HFF-Myc (cell line): ENCODE measurements at places on chromosomes 12 and 14.

GRCh38 chr12:115416869-115417268 lies 732.9 kb upstream of the TBX3 start:
- DNase-seq = no peak

DNA sequence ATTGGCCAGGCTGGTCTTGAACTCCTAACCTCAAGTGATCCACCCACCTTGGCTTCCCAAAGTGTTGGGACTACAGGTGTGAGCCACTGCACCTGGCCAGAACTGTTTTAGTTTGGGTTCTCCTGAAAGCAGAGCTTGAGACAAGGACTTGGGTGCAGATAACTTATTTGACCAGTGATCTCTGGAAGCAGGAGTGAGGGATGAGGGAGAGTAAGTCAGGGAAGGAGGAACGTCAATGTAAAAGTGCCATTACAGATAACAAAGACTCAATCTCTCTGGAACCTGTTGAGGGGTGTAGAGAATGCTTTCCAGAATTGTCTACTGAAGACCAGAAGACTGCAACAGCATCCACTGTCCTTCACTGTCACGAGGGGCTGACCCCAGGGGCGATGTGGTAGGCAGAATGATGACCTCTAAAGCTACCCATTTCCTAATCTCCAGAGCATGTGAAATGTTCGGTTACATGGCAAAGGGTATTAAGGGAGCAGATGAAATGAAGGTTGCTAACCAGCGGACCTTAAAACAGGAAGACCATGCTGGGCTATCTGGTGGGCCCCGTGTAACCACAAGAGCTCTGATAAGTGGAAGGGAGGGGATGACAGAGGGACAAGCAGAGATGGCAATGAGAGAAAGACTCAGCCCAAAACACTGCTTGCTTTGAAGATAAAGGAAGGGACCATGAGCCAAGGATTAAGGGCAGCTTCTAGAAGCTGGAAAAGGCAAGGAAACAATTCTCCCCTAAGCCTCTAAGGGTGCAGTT lies 207.8 kb downstream of the RBM19 start:
- no peak for DNase-seq

DNA sequence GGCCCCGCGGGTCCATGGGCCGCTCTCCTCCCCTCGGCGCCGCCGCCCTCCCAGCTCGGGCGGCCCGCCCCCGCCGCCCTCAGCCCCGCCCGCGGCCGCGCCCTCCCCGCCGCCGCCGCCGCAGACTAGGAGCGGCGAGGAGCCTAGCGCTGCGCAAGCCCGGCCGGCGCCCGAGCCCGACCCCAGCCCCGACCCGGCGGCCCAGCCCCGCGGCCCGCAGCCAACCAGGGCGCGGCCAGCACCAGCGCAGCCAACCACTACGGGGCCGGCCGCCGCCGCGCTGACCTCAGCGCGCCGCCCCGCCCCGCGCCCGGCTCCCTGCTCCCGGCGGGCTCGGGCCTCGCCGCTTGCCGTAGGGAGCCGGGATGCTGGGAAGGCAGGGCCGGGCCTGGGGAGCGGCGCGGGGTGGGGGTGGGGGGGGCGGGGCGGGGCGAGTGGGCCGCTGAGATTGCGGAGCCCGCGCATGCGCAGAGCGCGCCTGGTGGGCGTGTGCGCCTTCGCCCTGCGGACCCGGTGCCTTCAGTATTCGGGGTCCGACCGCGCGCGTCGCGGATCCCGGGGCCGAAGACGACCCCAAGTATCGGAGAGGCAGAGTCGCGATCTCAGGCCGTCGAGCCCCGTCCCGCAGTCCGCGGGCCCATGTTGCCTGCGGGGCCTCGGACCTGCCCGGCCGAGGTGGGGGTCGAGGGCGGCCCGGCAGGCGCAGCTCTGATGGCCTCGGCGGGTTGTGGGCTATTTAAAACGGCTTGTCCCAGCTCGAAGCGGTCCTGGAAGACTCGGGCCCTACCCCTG lies at the start of gene CDC42BPB:
CDC42BPB (minus strand) TSS at position 178 of the 792 bp plus-strand sequence. CDS start 376 bp downstream, outside the sequence.
- no peak for DNase-seq

DNA sequence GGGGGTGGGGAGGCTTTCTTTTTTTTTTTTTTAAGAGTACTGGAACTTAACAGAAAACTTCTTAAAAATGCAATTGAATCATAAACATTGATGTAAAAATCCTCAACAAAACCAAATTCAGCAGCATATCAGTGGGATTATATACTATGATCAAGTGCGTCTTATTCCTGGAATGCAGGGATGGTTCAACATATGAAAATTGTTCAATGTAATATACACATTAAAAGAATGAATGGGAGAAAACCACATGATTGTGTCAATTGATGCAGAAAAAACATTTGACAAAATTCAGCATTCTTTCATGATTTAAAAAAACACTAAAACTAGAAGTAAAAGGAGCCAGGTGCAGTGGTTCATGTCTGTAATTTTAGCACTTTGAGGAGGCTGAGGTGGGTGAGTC lies 41.2 kb upstream of the CCT2 start:
- no peak for DNase-seq

GRCh38 chr12:122117979-122118378 lies 39.4 kb downstream of the MLXIP start:
- DNase-seq = no peak

DNA sequence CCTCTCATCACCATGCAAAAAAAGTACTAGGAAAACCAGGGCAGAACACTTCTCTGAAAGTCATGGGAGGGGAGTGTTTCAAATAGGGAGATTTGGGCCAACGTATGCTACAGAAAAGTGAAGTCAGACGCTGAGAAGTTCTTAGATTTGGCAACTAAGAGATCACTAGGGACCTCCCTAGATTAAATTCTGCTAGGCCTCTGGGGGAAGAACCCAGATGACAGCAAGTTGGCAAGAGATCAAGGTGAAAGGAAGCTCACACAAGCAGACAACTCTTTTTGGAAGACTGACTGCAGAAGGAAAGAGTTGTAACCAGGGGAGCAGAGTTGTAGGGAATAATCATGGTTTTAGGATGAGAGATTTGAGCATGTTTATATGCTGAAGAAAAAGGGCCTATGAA lies 20.7 kb downstream of the IQSEC3 start:
- no peak for DNase-seq

GRCh38 chr12:47962198-47962597 lies 1.2 kb upstream of the TMEM106C start:
- no peak for DNase-seq

DNA sequence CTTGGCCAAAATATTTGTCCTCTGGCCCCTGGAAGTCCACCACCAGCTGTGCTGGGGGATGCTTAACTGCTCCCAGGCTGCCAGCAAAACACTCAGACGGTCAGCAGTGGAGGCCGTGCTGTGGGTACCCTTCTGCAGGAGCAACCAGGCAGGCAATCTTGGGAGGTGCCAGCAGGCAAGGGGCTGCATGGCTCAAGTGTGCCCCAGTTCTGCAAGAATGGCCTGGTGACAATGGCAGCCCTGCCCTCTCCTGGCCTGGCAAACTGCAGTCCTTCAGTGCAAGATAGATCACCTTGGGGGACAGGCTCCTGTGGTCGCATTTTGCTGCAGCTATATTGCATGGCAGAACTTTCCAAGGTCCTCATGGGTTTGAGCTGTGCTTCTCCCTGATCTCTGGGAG lies 728.3 kb downstream of the TMTC2 start:
- no peak for DNase-seq

DNA sequence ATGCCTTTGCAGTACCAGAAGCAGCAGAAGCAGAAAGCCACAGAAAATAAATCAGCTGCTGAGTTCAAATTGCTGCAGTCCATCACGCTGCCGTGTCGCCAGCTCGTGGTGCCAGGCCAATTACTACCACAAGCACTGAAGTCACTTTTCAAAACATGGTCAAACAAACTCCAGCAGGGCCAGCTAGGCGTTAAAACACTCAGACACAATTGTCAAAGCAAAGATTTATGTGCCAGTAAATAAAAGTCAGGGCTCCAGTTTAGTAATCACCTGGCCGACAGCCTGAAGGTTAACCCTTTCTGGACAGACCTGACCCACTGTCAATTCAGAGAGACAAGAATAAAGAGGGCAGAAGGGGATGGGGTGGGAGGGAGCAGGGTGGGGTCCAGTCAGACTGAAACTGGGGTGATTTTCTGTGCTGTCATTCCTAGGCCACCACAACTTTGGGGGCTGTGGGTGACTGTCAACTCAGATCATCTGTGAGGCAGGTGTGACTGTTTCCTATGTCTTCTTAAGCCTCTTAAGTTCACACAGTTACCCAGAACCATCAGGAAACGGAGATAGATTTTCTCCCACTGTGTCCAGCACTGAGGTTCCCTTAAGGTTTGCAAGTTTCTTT lies 109.8 kb upstream of the FUT8 start:
- no peak for DNase-seq

- no peak for DNase-seq
Measured at GRCh38 chr12:558580-558979, 98.8 kb downstream of the B4GALNT3 start.

- no peak for DNase-seq
Measured at GRCh38 chr14:24377657-24378056, 9.7 kb downstream of the NFATC4 start.

GRCh38 chr12:38157933-38158401 lies 158.6 kb upstream of the ALG10B start:
- DNase-seq = no peak

- no peak for DNase-seq
Measured at GRCh38 chr12:69994724-69995173, 169.7 kb downstream of the MYRFL start.

DNA sequence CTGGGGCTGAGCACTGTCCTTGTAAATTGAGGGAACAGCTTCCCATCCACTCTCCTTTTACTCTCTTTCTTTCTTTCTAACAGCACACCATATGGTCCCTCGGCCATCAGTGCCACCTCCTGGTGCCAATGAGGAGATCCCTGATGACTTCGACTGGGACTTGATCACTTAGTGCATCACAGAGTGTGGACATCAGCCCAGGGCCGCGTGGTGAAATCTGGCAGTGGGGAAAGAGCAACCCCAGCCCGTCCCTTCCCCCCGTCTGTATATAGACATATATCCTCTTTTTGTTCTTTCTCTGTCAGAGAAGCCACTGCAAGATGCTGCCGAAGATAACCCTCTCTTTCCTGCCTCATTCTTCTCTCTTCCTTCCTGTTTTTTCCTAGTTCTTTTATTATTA lies 13.5 kb downstream of the C3AR1 start:
- DNase-seq = no peak

- DNase-seq = no peak
Measured at GRCh38 chr12:14367040-14367661, 1.7 kb downstream of the ATF7IP start.

- DNase-seq = no peak
Measured at GRCh38 chr12:53207042-53207441, at the start of gene ITGB7. ITGB7 (minus strand) TSS chr12:53207251; CDS start chr12:53200443, 6,808 bp downstream.

DNA sequence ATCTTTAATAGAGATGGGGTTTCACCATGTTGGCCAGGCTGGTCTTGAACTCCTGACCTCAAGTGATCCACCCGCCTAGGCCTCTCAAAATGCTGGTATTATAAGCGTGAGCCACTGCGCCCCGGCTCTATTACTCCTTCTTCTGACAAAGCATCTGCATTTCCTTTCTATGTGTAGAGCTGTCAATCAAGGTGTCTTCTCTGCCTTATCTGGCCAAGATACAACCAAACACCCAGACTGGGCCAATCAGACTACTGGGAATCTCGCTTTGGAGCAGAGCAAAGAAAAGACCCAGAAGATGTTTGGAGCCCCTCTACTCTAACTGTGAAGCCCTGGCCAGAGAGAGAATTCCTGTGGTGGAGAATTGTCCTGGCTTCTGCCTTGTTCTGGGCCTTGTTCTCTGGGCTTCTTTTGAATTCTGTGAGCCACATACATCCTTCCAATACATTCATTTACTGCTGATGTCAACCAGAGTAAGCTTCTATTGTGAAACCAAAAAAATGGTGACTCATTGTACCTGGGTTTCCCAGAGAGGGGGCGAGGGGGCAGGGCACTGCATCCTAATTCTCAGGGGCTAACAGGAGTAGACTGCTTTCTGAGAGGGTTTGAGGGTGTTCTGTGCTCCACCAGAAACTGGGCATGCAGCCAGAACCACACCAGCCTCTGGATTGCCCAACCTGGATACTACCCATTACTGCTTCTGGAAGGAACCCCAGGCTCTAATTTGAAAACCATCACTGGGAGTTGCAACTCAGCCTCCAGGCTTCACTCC lies 18.8 kb upstream of the FLVCR2 start:
- no peak for DNase-seq

- DNase-seq = peak; percentile 11
Measured at GRCh38 chr12:45379261-45379660, 163.4 kb downstream of the ANO6 start.

DNA sequence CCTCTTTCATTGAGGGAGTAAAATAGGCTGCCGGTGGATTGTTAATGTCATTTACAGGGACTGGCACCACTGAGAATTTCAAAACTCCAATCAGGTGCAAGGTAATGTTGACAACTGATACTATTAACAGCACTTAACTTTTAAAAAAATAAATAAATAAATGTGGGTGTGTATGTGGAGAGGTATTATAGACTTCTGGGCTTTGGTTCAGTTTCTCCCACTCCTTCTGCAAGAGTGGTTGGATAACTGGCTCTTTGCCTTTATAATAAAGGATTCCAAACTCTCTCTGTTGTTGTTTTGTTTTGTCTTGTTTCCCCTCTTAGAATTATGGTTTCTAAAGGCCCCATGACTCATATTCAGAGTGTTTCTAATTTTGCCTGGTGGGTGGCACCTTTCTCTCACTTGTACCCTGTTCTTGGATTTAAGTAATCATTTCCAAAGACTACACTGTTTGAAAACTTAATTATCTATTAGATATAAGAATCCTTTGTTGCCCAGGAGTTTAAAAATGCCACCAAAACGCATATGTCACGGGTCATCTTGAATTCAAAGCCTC lies 151.6 kb upstream of the ARID2 start:
- no peak for DNase-seq

DNA sequence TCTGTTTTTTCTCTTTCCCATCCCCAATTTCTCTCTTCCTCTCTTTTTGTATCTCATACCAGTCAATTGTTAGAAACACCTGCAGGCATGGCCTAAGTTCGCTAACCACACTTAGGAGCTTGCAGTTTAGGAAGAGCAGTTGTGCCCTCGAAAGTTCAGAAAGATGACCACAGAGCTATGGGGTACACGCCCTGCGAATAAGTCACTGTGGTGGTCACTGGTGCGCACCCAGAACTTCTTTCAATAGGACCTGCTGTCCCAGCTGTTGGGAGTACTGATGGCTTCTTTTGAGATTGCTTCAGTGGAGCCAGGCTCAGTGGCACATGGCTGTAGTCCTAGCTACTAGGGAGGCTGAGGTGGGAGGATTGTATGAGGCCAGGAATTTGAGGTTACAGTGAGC lies 362.8 kb upstream of the TMTC1 start:
- DNase-seq = no peak

DNA sequence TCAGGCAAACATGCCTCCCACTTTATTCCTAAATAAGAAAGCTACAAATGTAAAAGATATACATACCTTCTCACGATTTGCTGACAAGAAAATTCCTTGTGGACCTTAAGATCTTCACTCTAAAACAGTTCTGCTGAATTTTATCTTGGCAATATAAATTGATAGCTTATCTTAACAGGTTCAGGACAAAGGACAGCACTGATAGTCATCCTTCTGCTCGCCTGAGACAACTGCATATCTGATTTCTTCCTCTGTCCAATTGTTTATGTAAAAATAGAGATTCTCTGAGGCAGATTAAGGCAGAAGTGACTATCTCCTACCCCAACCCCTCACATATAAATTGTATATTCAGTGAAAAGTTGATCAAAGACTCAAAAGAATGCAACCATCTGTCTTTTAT lies 44.9 kb downstream of the CAPZA3 start:
- DNase-seq = no peak
